ENCODE measurements at places on chromosomes 2 and 18.

- no peak for DNase-seq
These were observed 126.7 kb downstream of the STK39 start for GRCh38 chr2:168120730-168121129.

DNA sequence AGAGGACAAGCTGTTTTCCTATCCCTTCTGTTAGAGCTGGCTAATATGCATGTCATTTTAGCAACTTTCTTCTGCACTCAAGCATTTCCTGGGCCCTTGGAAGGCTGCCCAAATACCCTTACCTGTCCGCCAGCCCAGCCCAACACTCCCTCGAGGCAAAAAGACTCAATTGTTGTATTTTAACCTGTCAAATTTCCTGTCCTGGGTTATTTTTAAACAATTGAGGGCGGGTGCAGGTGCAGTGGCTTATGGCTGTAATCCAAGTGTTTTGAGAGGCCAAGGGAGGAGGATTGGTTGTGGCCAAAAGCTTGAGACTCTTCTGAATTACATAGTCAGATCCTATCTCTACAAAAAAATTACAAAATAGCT is 125.0 kb upstream of the ARHGAP28 start:
- DNase-seq: no peak

DNA sequence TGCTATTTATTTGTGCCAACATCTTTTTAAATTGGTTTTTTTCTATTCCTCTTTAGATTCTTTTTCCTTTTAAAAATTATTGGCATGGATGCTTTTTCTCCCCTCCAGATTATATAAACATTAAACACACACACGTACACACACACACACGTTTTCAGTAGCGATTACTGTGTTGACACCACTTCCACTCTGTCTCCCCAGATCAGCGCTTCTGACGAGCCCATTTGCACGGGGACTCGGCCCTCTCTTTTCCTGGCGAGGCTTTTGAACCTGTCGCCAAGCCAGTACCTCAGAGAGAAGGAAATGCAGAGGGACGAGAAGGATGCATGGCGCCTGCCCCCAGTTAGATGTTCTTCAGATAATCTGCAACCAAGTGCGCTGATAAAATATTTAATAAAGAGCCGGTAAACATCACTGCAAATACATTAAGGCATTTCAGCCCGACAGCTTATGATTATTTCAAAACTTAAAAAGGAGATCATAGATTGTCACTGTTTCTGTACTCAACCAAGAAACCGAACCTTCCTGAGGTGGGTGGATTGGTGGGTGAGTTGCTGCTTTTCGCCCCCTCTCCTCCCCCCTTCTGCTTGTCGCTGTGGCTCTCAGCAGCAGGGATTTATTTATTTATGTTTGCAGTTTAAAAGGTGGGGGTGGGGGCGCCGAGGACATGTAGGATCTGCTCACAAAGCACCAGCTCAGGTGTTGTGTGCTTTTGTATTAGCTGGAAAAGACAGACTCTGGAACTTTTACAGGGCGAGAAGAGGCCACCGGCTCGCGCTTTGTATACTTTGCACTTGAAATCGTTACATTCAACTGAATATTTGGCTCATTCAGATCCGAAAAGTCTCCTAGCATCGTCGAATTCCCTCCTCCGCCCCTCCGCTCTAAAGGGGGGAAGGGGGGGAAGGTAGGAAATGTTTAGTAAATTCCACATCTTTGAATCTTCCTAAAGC is 787 bp upstream of the TBR1 start:
- DNase-seq: no peak

DNA sequence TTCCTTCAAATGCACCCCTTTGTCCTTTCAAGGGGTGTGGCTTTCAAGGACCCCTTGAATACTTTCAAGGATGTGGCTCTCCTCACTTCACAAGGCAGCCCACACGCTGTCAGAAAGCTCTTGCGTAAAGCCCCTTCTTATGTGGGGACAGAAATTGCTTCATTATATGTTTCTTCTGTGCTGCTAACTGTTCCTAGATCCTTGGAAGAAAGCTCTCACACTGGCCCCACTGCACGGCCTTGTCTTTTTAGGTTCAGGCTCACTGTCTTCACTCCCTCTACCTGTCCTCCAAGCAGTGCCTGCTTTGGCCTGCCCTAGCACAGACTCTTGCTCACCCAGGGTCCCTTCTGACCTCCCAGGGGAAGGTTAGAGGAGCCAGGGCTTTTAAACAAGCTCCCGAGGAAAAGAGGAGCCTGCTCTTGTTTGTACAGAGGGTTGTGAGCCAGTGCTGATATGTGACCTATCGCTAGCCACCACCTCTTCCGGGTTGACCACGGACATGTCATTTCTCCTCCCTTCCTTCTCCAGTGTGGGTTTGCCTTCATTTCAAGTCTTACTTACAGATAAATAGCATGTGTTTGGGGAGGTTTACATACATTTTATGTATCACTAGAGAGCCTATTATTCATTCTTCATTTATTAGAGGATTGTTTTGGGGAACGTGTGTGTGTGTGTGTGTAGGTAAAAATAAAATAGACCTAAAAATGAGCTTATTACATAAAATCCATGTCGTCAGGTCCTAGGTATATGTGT is 94.7 kb downstream of the RTN4 start:
- no peak for DNase-seq

GRCh38 chr2:227834916-227835650 is 21.4 kb downstream of the CCL20 start:
- no peak for DNase-seq

DNA sequence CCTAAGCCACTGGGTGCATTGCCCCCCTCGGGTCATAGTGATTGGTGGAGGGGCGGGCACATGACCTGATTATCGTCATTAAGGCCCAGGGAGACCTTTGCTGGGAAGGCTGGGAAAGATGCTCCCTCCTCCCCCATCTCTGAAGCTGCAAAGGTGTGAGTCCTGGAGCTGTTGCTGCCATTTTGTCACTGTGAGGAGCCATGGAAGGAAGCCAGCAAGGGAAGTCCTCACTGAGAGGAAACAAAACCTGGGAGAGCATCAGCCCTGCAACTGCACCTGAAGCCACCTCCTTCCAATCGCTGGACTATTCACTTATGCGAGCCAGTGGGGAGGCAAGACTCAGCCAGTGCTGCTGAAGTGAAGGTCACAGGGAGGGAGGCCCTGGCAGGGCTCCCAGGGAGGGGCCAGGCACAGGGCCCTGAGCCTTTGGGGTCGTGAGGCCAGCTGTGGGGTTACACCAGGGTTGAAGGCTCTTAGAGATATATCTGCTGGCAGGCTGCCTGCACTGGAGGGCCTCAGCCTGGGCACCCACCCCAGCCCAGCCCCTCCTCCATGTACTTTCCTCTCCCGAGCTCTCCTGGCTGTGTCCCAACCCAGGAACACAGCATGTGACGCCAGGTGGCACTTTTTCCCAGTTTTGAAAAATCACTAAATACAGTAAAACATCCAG is 10.7 kb upstream of the FAHD2A start:
- no peak for DNase-seq

- DNase-seq: no peak
These were observed 49.8 kb downstream of the PTPN4 start for GRCh38 chr2:119809339-119810048.

DNA sequence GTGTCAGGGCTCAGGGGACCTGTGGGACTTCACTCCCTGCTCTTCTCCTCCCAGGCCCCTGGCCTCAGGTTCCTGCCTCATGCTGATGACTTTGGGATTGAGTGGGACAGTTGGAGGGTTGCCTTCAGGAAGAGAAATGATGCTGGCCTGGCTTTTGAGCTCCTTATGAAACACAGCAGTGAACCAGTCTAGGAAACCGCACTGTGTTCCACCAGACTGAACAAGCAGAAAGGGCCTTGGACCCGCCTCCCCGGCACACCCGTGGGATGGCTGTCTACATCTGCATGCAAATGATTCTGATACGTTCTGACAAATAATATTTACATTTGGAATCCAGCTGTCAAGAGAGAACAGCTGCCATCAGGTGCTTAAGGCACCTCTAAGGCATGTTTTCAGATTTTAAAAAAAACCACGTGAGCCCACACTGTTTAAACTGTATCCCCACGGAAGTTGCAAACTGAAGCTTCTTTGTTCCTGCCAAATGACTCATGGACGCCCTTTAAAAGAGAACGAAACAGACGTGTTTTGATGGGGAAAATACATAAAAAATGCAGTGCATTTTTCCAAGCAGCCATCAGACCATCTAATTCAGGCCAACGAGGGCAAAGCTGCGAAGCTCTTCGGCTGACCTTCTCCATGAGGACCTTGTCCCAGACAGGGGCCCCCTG is 27.6 kb upstream of the ASAP2 start:
- DNase-seq: no peak

- DNase-seq: no peak
These were observed 1.4 kb upstream of the ZFP36L2 start for GRCh38 chr2:43227830-43228281.

DNA sequence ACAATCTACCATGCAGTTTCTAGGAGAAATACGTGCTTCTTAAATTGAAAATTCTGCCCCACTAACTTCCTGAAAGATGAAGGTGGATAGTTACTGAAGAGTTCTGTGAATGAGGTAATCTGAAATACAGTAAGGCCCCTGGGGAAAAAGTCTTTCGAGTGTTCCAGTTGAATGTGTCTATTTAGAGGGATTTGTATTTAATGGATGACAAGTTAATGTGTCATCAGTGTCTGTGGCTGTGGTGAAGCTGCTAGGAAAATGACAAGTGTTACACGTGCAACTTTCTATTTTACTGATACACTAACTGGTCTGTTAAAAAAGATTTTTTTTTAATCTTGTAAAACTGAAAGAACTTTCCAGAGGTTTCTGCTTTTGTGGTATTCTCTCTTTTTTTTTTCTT is 384.6 kb downstream of the STK39 start:
- no peak for DNase-seq

DNA sequence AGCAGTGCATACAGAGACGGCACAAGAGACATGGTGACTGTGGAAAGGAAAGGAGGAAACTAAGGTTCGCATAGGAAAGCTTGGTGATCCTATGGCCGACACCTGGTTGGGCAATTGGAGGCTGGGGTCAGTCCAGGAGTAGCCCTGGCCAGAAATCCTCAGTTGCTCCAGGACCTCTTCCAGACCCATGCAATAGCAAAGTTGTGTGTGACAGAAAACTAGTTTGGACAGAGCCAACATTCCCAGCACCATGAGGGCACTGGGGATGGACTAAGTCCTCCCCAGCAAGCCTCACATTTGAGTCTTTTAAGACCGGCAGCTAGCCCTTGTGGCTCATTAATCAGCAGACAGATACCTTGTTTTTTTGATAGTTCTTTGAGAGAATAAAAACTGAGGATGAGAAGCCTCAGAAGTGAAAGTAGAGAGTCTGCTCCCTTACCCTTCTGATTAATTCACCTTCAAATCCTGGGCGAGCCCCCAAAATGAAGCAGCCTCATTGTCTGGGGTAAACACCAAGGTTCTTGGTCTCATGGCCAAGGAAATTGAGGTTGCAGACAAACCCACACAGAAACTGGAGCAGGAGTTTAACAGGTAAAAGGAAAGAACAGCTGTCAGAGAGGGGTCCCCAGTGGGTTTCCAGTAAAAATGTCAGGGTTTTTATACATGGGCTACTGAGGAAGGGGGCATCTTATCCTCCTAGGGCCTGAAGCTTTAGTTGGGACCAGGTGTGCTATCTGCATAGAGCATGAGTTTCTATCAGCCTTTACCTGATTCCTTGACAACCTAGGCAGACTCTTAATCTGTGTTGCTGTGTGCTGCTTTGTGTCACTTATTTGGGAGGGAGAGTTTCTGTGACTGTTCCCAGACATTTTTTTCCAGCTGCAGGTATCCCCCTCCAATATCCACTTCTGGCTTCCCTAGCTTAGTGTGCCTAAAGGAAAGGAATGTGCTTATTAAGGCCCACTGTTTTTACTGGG is 39.1 kb downstream of the STK17B start:
- DNase-seq: no peak

GRCh38 chr2:44102790-44103562 is 65.7 kb upstream of the PPM1B start:
- DNase-seq: no peak

DNA sequence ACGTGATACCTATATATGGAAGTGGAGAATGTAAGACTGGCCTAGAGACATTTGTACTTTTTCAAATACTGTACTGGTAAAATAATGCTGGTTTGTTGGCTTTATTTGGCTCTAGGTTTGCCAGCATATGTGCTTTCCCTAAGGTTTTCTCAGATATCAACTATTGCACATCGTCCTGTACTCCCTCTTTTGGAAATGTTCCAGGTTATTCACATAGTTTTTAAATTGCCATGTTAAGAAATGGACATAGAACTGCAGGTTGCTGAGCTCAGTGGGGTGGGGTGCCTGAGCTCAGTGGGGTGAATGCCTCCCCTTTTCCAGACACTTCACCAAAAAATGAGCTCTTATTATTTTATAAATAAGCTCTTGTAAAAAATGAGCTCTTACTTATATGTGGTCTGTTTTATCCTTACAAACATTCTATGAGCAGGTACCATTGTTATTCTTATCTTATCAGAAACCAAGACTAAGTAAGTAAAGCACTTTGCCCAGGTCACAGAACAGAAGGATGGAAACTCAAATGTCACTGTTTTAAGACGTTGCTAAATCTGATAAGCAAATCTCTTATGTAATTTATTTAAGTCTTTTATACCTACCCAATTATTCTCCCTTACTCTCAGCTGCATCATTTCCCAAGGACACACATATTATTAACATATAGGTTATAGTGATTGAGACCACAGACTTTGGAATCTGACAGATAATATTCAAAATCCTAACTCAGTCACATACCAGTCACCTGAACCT is 99.0 kb downstream of the CPS1 start:
- DNase-seq: no peak

DNA sequence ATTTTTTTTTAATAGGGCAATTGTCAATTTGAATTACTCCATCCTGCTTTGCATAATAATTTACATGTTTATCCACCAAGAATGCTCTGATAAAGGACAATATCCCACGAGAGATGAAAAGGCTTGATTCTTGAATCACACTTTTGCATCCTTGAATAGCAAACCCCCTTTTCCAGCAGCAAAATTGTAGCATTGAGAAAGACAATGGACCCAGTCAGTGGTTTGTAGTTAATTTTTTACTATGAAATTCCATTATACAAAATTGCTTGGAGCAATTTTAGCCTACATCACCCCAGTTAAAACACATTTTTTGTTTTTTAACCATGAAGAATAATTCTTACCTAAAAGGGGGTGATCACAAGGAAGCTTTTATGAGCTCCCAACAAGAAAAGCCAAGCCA is 255.1 kb downstream of the RND3 start:
- no peak for DNase-seq

- DNase-seq: no peak
These were observed 292.1 kb upstream of the KLHL29 start for GRCh38 chr2:23092831-23093230.

DNA sequence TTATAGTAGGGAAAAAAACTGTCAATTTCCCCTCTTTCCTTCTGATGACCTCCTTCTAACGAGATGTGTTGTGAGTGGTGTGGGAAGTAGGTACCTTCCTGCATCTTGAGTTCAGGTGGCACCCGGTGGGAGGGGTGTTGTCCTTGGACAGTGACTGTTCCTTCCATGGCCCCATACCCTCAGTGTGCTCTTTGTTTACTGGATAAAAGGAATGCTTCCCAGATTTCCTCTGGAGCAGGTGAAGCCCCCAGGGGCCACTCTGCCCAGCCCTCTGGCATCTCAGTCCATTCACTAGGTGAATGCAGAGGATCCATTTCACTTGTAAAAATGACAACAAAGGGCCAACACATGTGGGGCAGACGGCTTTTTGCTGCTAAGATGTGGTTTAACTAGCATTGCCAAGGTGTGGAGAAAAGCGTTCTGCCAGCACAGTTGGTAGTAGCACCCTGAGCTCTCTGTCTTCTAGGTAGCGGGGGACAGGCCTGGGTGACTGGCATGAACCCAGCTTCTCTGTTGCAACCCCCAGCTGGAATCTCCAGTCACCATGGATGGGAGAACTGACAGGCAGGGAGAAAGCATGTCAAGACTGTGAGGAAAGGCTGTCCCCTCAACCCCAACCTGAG is 6.9 kb downstream of the GDF7 start:
- no peak for DNase-seq

- no peak for DNase-seq
These were observed 370.8 kb downstream of the LNPK start for GRCh38 chr2:175631245-175631623.

Data from stimulated activated CD8-positive, alpha-beta memory T cell treated with anti-CD3 and anti-CD28 coated beads, Interleukin-2, amount 100 ng/mL, for 1 hour (primary cell).